ENCODE measurements at places on chromosomes 7 and 10.

GRCh38 chr7:19690736-19691135 lies 18.1 kb downstream of the POLR1F start:
- no peak for DNase-seq

GRCh38 chr7:22936246-22936645 lies 77.7 kb downstream of the HYCC1 start:
- DNase-seq = no peak

DNA sequence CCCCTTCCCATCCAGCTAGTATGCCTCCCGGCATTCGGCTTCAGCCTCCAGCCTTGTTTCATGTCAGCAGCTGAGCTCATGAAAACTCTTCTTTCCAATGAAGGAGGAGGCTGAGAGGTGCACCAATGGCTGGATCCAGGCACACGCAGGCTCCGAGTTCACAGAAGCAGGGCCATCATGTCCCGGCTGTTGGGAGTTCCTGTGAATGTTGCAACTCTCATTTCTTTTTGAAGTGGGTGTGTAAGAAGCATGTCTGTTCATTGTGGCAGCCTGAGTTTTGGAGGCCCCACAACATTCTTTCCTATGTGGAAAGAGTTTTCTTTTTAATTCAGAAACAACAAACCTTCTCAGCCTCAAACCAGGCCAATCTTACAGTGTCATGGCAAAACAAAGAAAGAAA lies 89.7 kb downstream of the PTPRE start:
- no peak for DNase-seq

GRCh38 chr7:91050677-91051076 lies 213.6 kb upstream of the FZD1 start:
- no peak for DNase-seq

DNA sequence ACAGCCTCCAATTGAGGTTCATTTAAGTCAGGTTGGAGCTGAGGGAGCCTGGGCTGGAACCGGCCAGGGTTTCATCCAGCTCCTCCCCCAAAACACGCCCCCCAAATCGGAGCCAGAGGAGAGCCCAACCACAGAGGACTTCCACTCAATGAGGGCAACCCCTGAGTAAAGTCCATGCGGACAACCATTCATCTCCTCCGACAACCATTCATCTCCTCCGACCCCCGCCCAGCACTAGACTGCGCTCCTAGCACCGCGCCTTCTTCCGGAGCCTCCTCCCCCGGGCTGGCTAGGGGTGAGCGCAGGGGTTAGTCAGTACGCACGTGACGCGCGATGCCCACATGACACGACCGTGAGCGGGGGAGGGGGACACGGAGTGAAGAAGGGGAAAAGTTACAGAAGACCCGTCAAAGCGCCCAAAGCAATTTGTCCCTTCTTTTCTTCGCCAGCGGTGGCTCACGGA lies 1.4 kb downstream of the MAGI2 start:
- peak; percentile 25 for DNase-seq

- no peak for DNase-seq
Measured at GRCh38 chr7:1062296-1063294, 18.2 kb downstream of the GPR146 start.

DNA sequence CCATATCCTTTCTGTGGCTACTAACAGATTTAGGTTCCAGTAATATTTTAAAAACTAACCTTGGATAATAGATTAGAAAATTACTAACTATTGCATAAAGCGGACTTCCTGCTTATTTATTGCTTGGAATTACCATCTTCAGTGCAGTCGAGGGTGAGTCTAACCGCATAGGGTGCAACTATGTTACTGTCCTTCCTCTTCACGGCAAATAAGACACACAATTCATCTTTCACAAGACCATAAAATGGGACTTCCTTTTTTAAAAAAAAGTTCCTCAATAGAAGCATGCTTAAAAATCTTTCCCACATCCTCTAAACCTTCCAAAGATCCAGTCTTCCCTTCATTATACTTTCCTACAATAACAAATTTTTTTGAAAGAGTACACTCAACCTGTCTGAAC lies 2.1 kb downstream of the SLC25A40 start:
- no peak for DNase-seq
